ENCODE measurements at places on chromosomes 2 and 18.

DNA sequence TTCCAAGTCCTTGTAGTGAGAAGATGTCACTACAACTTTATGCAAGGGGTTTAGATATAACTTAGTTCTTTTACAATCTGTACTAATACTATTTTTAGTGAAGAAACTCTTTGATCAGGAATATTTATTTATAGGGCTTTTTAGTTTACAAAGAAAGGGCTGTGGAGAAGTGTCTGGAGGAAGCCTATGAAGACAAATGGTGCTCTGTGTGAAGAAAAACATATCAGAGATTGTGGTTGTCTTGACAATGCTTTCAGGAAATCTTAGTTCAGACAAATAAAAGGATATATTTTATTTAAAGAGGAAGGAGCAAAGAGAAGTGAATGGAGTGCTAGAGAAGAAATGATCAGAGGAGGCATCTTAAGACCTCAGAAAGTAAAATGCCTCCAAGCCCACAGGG, 824.9 kb downstream of the DCDC2C start:
- DNase-seq = no peak

GRCh38 chr2:82657106-82657505, 1802.0 kb downstream of the SUCLG1 start:
- DNase-seq = no peak

GRCh38 chr2:120423167-120423943, 77.4 kb downstream of the INHBB start:
- DNase-seq = no peak

DNA sequence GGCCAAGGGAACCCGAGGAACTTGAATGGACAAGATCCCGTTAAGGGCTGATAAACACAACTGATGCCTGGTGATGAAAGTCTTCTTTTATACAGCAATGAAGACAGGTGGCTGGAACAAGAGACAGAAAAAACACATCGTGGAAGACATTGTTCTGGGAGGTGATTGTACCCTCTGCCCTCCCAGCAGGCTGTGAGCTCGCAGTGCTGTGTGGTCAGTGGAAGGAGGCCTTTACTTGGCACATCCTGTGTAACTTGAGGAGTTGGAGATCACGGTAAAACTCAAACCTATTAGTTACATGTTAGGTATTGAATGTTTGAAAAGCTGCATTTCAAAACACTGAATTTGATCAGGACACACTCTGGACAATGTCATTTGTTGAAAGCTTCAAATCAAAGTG, 249.9 kb upstream of the EPAS1 start:
- DNase-seq = no peak

Measured in germinal center (tissue), 1 donor.